Endothelial cell (in vitro differentiated cells): ENCODE measurements at places on chromosomes 3 and 15.

DNA sequence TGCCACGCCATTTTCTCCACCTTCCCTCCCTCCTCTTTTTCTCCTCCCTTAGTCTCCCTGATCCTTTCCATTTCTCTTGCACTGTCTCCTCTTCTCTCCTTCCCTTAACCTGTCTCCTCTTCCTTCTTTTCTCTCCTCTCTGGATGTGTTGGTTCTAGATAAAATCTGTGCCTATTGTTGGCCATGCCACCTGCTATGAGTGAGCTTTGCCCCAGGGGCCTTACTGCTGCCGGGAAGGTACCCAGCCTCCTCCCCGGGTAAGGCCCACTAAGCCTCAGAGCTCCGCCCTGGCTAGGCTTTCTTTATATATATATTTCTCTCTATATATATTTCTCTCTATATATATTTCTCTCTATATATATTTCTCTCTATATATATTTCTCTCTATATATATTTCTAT, 14.7 kb downstream of the GPD1L start:
- no peaks in the 10 kb centered on the region for H3K27me3 ChIP-seq
- H3K4me1 ChIP-seq: no peaks in the 10 kb centered on the region
- H3K4me3 ChIP-seq: no peak overlapping the region
- no peak overlapping the region for H3K27ac ChIP-seq
- no peaks in the 10 kb centered on the region for H3K36me3 ChIP-seq
- no peak for DNase-seq

DNA sequence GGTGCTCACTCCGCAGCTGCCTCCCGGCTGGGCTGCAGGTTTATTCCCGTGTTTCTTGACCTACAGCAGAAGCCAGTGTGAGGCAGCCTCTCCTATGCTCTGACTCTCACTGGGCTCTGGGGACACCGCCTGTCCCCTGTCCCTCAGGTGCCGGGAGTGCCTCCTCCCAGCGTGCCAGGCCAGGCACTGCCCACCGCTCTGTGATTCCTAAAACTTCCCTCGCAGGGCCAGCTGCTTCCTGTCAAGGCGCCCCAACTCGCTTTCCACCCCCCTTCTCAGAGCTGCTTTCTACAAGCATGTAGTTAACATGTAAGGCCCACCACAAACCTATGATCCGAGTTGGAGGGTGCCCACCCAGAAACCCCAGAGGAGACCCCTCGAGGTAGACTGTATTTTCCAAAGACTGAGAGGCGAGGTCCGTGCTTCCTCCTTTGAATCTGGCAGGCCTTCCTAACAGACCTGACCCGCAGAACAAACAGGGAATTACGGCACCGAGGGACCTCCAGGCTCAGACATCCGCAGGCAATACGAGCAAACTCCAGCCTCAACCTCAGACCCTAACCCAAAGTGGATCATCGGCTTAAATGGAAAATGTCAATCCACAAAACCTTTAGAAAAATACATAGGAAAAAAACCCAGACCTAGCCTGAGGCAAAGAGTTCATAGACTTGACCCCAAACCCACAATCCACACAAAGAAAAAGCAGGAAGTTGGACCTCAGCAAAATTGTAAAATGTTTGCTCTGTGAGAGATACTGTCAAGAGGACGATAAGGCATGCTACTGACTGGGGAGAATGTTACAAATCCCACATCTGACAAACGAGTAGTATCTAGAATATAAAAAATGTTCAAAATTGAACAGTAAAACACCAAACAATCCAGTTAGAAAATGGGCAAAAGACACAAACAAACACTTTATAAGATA, 121.3 kb upstream of the IQSEC1 start:
- peaks cover 14% of the 10 kb centered on the region for H3K27me3 ChIP-seq
- no peak for DNase-seq
- H3K36me3 ChIP-seq: peaks cover 10% of the 10 kb centered on the region
- H3K4me3 ChIP-seq: no peak overlapping the region

- no peak overlapping the region for H3K27ac ChIP-seq
- peaks cover 2% of the 10 kb centered on the region for H3K36me3 ChIP-seq
- H3K4me1 ChIP-seq: no peaks in the 10 kb centered on the region
- DNase-seq: no peak
Measured at GRCh38 chr3:5918626-5919025, 731.1 kb downstream of the EDEM1 start.

- no peaks in the 10 kb centered on the region for H3K4me1 ChIP-seq
- H3K27me3 ChIP-seq: no peaks in the 10 kb centered on the region
- no peak for DNase-seq
- H3K4me3 ChIP-seq: no peak overlapping the region
- H3K36me3 ChIP-seq: no peaks in the 10 kb centered on the region
Measured at GRCh38 chr15:33086500-33087121, 107.9 kb downstream of the FMN1 start.
